ENCODE measurements at places on chromosomes 11 and 22.
A peak's percentile ranks its signal among the peaks of the same experiment; 100 is the strongest.

DNA sequence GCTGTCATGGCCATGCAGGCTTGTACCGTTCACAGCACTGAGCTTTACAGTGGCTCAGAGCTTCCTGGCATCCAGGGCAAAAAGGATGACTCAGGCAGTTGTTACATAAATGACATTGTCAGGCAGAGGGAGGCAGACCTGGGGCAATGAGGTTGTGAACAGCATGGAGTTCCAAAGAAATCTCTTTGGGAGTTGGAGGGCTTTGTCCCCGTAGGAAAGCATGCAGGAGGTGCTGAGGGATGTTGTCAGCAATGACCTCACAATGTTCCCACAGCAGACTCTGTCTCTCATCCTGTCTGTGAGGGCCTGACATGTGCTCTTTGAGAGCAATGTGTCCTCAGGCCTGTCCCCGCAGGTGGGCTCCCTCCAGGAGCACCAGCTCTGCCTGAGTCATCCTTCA, 25.9 kb upstream of the PDE2A start:
- no peak for DNase-seq

DNA sequence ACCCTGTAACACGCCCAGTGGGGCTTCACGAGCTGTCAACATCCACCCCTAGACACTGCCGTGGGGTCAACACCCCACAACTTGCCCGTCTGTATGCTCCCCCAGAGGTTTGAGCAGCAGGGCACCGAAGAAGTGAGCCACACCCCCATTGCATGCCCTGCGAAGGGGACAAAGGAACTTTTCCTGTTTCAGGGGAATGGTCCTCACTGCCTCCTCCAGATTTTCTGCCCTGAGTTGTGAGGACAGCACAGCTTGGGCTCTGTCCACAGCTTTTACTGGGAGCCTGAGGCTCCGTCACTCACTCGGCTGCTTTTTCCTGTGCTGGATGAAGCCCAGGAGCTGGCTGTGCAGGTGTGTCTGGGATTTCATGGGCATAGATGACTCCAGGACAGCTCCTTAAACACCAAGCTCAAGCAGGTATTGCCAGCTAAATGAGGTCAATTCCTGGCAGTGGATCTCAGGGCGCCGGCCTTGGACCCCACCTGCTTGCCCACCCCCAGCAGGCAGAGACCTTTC, 40.2 kb upstream of the CCDC188 start:
- DNase-seq, result no peak

GRCh38 chr22:25876871-25877270, 134.9 kb downstream of the MYO18B start:
- no peak for DNase-seq

DNA sequence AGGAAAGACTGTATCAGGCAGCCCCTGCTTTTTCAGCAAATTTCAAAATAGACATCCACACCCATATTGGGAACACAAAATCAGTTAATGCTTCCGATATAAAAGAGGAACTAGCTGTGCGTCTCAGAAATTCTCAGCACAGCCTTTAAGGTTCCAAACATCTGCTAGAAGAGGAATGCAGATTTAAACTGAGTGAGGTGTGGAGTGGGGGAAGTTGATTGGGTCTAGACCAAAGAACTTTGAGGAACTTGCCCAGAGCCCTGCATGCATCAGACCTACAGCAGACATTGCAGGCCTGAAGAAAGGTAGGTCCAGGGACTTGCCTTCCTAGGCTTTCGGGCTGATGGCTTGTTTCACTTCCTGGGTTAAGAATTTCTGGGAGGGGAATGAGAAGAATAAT, at the start of gene MS4A4A:
Gene MS4A4A, plus strand, starts transcription at position 255 of the 400 bp plus-strand sequence. Its CDS starts 10 bp downstream, at position 265.
- DNase-seq, result no peak

GRCh38 chr11:131537748-131538147, 167.3 kb downstream of the NTM start:
- DNase-seq, result no peak

GRCh38 chr22:44289414-44290171, 23.2 kb downstream of the SHISAL1 start:
- DNase-seq, result no peak

DNA sequence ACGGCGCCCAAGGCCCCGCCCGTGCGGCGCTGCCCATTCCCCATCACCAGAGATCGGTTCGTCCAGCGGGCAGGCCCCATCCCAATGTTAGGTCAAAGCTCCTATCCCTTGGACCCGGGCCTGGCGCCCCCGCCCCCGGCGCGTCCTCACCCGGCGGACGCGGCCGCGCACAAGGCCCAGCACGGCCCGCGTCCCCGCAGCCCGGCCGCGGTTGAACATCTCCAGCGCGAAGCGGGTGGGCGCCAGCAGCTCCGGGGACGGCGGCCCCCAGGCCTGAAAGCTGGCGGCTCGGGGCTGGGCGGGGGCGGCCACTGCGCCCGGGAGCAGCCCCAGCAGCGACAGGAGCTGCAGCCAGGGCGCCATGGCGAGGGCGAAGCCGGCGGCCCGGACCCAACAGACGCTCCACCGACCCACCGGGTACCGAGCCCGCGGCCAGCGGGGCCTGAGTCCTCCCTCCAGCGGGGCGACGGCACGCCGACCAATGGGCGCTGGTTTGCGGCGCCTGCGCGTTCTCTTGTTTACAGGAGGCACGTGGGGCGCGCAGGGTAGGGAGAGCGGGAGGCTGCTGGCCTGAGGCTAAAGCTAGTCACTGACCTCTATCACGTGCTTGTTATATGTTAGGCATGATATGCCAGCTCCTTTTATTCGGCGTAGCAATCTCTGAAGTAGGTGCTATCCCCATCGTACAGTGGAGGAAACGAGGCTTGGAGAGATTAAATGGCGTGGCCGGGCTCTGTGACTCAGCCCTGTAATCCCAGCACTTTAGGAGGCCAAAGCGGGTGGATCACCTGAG, at the start of gene CTSF:
Gene CTSF, minus strand, starts transcription at position 483 of the 793 bp plus-strand sequence. Its CDS starts 120 bp downstream, at position 363.
- peak; percentile 49 for DNase-seq

GRCh38 chr11:109772892-109773291, 320.3 kb upstream of the ZC3H12C start:
- DNase-seq, result no peak
